ENCODE measurements at places on chromosomes 1 and 21.

DNA sequence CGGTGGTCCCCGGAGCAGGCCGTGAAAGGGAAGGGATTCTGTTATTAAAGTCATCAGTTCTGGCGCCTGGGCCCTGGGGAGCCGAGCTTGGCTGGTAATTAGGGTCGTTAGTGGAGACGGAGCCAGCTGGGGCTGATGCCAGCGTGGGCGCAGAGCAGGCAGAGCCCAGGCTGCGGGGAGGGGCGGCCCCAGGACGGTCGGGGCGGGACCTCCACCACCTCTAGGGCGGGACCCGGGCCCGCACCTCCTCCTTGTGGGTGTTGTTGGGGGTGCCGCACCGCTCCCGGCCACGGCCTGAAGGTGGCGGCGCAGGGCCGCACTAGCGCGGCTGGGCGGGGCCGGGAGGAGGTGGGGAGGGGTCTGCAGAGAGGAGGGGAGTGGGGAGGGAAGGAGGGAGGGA, 470.6 kb downstream of the PTPRU start:
- DNase-seq: peak; percentile 61

- no peak for DNase-seq
Measured at GRCh38 chr1:10814976-10815857, 18.8 kb upstream of the CASZ1 start.

DNA sequence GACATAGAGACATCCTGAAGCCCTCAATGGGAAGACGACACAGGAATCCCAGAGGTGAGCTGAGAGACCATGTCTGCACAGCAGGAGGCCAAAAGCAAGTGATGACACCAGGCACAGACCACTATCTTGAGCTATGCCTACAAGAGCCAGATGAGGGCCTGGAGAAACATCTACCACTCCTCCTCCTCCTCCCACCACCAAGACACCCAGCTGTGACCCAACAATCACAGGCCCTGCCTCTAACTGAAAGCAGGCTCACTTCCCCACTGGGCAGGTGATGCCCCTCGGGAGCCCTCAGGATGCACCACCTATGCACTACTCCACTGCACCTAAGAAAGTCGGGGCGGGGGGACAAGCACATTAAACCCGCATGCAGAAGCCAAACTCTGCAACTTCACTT, 16.5 kb downstream of the TADA1 start:
- no peak for DNase-seq

GRCh38 chr1:36628804-36629203, 146.1 kb upstream of the CSF3R start:
- DNase-seq: no peak

DNA sequence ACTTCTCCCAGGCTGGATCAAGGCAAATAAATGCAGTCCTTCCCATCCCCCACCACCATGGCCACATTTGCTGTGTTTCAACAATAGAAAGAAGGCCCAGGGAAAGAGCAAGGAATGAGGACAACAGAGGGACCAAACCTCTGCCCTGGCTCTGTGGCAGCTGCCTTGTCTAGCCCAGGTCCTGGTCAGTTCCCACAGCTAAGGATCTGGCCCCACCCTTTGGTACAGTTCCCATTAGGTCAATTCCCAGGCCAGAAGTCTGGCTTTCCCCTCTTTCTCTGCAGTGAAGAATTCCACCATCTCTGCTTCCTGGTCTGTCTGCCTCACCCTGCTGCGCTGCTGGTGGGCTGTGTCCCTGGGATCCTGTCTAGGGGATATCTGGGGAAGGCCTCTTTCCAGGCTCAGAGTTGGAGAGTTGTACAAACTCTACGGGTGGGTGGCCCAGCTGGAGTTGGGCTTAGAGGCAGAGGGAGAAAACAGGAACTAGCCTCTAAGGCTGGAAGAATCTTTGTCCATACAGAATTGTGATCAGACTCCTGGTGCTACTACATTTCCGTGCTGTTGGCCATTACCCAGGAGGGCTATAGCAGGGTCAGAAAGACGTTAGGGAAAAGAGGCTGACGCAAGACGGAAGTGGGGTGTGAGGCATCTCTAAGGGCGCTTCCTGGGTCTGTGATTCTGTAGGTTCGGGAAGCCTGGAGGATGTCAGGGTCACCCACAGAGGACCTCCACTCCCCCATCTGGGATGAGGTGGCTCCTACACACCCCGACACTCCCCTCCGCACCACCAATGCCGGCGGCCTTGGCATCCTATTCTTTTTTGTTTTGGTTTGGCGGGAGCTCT, 953 bp upstream of the NDUFS2 start:
- DNase-seq: peak; percentile 62

DNA sequence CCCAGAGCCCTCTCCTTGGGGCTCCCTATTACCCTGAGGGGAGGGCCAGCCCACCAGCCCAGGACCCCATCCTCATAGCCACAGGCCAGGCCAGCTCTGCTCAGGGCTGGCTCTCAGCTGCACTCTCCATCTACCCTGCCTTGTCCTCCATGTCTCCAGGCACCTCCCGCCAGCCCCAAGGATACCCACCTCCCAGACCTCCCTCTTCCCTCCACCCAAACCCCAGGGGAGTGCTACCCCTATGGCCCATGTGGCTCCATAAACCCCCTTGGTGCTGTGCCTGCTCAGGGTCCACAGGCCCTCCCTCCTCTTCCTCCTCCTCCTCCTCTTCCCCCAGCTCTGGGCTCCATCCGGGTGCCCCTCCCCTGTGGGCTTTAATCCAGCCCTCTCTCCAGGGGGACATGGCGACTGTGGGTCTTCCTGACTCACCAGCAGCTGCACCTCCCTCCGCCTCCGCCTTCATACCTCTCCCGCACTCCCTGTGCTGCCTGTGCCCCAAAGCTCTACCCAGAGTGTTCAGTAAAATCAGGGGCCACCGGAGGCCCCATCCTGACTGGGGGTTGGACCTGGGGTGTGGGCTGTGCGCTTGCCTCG, 9.1 kb downstream of the YBEY start:
- DNase-seq: peak; percentile 70

DNA sequence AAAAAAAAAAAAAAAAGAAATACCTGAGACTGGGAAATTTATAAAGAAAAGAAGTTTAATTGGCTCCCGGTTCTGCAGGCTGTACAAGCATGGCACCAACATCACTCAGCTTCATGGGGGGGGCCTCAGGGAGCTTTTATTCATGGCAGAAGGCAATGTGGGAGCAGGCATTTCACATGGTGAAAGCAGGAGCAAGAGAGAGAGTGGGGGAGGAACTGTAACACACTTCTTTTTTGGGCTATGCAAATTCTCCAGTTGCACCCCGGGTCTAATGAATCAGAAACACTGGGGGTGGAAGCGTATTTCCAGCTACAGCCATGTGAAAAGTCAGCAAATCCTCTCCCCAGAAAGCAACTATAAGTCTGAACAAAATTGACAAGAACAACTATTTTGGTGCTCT, 11.8 kb upstream of the SOD1 start:
- no peak for DNase-seq

- DNase-seq: no peak
Measured at GRCh38 chr1:160776178-160776577, 19.8 kb upstream of the LY9 start.

DNA sequence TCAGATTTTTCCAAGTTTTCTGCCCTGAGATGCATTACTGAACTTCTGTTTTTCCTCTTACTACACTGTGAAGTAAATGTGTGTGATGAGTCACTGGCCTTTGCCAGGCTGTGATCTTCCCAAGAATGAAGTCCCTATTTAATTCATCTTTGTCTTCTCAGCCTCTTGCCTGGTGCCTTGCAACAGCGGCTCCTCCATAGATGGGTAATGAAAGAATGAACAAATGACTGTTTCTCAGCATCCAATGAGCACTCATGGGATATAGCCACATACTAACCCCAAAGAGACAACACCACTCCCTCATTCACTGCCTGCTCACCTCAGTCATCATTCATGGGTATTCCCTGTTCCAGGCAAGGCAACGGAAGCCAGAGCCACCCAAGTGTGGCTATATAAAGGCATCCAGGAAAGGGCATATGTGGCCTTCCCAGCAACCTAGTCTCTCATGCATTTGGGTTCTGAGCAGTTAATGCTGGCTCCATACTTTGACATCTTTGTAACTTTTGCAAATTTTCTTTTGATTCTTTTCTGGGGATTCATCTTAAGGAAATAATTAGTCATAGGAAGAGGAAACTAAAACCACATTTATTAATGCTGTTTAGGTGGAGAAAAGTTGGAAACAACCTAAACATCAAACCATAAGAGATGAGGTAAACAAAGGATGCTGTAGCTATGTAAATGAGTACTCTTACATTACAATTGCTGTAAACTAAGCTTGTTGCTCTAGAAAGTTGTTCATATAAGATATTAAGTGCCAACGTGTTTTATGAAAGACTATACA, 71.9 kb downstream of the HIVEP3 start:
- peak; percentile 65 for DNase-seq

DNA sequence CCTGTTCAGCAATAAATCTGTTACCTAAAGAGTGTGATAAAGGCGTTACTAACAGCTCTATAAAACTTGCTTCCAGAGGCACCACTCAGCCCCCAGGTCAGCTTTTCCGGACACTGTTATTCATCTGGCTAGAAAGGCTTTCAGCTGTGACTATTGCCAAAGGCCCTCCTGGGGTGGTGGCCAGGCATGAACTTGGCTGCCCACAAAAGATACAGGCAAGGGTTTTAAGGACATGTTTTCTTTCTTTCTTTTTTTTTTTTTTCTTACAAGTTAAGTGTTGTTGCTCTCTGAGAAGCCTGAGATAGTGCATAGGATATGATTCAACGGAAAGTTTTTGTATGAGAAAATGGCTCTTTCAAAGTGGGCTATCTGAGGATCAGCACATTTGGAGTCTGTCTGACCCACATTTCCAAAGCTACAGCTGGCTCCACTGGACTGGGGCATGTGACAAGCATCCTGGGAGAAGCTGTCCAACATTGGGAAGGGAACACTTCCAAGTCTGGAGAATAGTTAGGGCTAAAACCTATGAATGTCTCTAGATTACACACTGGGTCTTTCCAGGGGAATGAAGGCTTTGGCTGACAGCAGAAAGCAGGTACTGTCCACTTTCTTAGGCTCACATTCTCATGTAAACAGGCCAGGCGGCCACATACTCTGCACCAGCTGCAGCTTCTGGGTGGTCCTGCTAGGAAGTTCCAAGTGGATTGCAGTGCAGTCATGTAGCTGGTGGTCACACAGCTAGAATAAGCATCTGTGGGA, 639.7 kb downstream of the LMO4 start:
- DNase-seq: peak; percentile 84

DNA sequence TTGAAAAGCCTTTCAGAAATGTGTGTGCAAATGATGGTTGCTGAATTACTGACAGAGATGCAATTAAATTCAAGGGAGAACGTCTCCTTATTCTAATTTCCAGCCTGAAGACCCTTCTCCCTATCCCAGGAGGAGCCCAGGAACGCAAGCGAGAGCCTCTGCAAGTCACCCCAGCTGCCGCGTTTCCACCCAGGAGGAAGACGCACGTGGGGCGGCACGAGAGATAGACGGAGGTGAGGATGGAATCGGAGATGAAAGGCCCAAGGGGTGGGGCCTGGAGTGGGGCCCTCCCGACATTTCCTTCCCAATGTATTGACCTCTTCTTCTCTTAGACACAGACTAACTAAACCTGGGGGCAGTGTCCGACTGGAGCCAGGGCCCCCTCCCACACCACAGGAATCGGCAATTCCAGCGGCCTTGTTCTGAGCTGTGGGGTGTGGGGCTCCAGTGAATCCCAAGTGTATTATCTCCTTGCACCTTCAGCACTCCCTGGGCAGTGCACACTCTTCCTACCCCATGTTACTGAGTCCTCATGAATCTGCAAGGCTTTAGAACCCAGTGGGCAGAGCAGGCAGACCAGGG, 322.5 kb downstream of the AJAP1 start:
- DNase-seq: no peak

GRCh38 chr1:68308034-68308433, 75.7 kb upstream of the WLS start:
- DNase-seq: no peak

- DNase-seq: no peak
Measured at GRCh38 chr1:204123376-204123775, 28.5 kb downstream of the ETNK2 start.

DNA sequence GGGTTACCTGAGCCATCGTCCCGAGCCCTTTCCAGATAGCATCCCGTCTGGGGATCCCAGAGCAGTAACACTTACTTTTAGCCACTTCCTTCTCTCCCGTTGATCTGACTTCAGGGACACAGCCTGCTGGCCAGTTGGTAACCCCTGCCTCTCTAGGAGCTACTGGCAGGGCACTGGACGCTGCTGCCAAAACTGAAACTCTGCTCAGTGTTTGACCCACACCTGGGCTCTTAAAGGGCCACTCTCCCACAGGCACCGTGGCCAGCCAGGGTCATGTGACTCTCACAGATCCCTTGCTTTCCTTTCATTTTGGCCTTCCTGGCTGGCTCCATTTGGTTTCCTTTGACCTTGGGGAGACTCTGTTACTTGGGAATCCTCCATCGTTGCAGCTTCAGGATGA, at the start of gene PIGR:
Gene PIGR (minus strand): TSS at position 206 of the 400 bp plus-strand sequence. CDS start 5,935 bp downstream, outside the sequence.
- no peak for DNase-seq

GRCh38 chr1:62391369-62391971, 45.4 kb upstream of the USP1 start:
- DNase-seq: peak; percentile 16

DNA sequence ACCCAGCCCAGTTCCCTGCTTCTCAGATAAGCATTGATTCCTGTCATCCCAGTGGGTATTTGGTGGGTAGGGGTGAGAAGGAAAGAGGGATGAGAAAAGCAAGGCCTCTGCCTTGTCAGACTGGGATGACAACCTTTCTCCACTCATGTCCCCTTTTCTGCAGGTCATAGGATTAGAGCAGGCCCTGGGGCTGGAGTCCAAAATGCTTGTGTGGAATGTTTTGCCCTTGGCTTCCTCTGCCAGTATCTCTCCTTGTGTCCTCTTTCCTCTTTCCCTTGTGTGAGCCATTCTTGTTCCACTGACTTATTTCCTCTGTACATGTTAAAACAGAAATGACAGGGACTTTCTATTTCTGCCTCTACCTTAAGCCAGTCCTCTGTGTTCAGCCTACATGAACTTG, 4.1 kb downstream of the ATP2B4 start:
- DNase-seq: peak; percentile 13

DNA sequence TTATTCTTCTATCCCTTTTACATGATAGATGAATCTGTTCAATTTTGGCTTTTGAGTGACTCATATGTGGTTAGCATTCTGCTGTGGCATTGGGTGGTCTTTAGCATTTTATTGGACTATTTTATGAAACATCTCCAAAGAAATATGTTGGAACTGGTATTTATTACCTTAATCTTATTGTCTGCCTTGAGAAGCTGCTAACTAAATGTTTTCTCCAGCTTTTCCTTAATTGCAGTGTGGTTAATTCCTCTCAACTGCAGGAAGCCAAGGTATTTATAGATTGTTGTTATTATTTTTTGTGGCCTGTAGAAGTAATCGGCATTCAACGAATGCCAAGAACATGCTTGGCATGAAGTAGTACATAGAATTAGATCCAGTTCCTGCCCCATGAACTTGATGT, 64.1 kb downstream of the NOS1AP start:
- no peak for DNase-seq

DNA sequence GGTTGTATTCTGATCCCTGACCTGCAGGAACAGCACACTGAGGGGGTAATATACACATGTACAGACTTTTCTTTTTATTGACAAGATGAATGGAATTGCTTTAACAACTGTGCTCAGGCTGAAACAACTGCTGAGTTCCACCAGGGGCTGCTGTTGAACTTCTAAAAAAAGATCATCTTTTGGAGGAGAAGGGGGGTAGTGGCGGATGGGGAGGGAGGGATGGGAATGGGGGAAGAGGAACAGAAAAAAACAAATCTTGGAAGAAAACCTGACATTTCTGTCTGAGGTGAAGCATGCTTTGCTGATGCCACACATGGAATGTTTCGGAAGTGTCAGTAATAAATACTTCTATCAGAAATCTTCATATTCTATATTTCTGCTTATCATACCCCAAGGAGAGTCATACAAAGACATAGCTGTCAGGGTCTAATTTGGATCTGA, 75.0 kb downstream of the RWDD3 start:
- peak; percentile 54 for DNase-seq

- DNase-seq: no peak
Measured at GRCh38 chr21:33158654-33159053, 71.1 kb upstream of the IFNAR2 start.
